ENCODE measurements at places on chromosomes 6 and 20. TPM values are rescaled to one million over a fixed set of nuclear protein-coding genes. Genes with fewer than 3 reads are reported as not detected.

DNA sequence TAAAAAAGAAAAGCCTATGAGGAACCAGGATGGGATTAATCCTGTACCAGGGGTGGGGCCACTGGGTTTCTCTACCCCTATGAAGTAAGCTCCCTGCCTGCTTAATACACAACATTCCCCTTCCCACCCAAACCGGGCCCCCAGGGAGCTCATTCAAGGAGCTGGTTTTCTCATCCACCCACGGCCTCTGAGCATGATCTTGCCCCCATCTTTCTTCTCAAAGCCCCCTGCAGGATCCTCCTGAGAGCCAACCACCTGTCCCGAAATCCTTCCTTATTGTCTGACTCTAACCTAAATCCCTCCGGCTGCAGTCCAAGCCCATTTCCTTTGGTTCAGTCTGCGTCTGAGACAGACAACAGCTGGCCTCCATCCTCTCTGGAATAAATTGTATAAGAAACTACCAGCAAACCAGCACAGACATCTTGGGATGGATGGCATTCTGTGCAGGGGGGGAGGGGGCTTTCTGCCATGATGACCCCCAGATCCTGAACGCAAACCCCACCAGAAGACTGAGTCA, 21.0 kb downstream of the KCNK5 start:
- H3K4me1 ChIP-seq: peaks cover 37% of the 10 kb centered on the region
- peak overlapping the region; percentile 2 for H3K4me3 ChIP-seq
- no peak overlapping the region for H3K27ac ChIP-seq
- peaks cover 16% of the 10 kb centered on the region for H3K36me3 ChIP-seq
- H3K27me3 ChIP-seq: no peaks in the 10 kb centered on the region

DNA sequence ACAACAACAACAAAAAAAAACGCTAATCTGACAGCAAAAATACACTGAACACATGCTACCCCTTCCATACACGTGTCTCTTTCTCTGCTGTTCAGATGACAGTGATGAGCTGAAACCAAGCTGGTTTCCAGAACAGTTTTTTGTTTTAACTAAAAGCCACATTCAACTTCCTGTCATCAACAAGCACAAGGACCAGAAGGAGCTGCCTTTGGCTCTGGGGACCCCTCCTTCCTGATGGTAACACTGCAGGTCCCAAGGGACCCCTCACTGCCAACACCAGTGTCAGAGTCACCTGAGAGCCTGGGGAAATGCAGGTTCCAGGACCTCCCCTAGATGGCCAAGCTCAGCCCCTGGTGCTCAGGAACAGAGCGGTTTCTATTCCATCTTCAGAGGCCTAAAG, 6.0 kb downstream of the CST7 start:
- no peak overlapping the region for H3K27ac ChIP-seq
- peak; percentile 22 for DNase-seq
- no peaks in the 10 kb centered on the region for H3K4me1 ChIP-seq
- no peak overlapping the region for H3K4me3 ChIP-seq

GRCh38 chr6:89596484-89596883, 42.1 kb downstream of the LYRM2 start:
- no peaks in the 10 kb centered on the region for H3K27me3 ChIP-seq
- H3K36me3 ChIP-seq: no peaks in the 10 kb centered on the region
- H3K4me3 ChIP-seq: no peak overlapping the region
- no peak overlapping the region for H3K27ac ChIP-seq
- DNase-seq: no peak

MYLK2 gene
- total RNA-seq: 0.57 TPM

GRCh38 chr6:54609981-54610380, 236.6 kb upstream of the FAM83B start:
- H3K27me3 ChIP-seq: no peaks in the 10 kb centered on the region
- H3K4me1 ChIP-seq: peaks cover 2% of the 10 kb centered on the region
- no peak overlapping the region for H3K27ac ChIP-seq
- no peaks in the 10 kb centered on the region for H3K36me3 ChIP-seq
- H3K4me3 ChIP-seq: no peak overlapping the region

DNA sequence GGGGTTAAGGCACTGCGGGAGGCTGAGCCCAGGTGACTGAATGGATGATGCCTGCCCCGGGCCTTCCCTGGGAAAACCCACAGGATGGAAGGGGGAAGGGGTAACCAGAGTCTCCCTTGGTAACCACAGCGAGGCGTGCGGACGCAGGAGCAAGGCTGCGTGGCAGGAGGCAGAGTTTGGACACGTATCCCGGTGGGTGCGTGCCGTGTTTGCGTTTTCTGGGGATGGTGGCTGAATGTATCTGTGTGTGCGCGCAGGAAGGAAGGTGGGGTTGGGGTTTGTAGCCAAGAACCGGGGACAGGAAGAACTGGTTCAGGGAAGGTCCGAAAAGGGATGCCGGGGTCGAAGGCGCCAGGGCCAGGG, 1.8 kb downstream of the MDGA1 start:
- peak overlapping the region; percentile 49 for H3K4me3 ChIP-seq
- H3K4me1 ChIP-seq: no peaks in the 10 kb centered on the region
- peaks cover 69% of the 10 kb centered on the region for H3K27me3 ChIP-seq
- H3K36me3 ChIP-seq: no peaks in the 10 kb centered on the region
- no peak for DNase-seq

TNFAIP3 gene
- total RNA-seq: 5.6 TPM

TP53TG5 gene
- not detected for total RNA-seq

GRCh38 chr20:37803438-37804307, 99.3 kb upstream of the VSTM2L start:
- H3K4me3 ChIP-seq: no peak overlapping the region
- H3K4me1 ChIP-seq: peaks cover 4% of the 10 kb centered on the region
- H3K36me3 ChIP-seq: peaks cover 5% of the 10 kb centered on the region

OPRL1 gene
- 0.90 TPM for total RNA-seq

DNA sequence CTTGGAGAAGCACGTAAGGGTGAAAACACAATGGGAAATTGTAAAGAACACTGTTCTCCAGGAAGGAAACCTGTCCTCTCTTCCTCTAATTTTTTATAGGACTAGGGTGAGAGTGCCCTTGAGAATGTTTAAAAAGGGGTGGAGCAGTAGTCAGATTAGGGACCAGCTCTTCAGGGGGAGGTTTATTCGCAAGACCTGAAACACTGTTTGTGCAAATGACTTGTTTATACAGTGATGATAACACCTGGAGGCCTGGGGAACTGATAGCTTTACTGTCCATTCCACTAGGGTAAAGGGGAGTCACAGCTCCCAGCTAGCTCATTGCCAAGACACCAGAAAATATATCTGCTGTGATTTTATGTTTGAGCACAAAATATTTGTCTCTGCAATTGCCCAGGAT, 8.1 kb upstream of the FUT9 start:
- H3K4me1 ChIP-seq: no peaks in the 10 kb centered on the region
- H3K27ac ChIP-seq: no peak overlapping the region
- no peak for DNase-seq
- H3K4me3 ChIP-seq: no peak overlapping the region
- no peaks in the 10 kb centered on the region for H3K36me3 ChIP-seq

DNA sequence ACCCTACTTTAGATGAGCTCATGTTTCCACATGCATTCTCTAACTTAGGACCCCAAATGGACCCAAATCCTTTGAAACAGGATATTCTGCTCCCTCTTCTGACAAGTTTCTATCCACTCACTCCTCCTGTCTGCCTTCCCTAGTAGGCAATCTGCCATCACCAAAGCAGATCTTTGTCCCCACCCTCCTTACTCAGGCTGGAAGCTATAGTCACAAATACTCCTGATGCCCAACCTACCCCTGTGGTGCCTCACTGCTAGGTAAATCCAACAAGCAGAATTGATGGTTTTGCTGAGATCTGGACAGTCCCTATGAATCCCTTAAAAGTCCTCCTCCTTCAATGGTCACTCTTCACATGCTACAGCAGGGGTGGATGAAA, 21.7 kb downstream of the ELOVL5 start:
- H3K27me3 ChIP-seq: no peaks in the 10 kb centered on the region
- peaks cover 5% of the 10 kb centered on the region for H3K4me1 ChIP-seq
- no peak overlapping the region for H3K4me3 ChIP-seq
- peaks cover 3% of the 10 kb centered on the region for H3K36me3 ChIP-seq

DNA sequence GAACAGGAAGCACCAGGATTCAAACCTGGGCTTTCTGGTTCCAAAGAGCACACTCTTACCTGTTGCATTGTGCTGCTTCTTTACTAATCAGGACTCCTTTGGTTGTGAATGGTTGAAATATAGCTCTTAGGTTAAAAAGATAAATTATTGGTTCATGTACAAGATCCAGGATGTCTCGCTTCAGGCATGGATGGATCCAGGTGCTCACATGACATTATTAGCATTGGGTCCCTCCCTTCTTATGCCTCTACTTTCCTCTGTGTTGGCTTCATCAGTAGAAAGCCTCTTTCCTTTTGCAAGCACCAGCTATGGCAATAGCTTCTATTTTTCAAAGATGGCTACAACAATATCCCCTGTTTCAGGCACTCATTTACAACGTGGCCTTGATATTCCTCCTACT, 217.7 kb upstream of the SULF2 start:
- H3K4me3 ChIP-seq: no peak overlapping the region
- peaks cover 5% of the 10 kb centered on the region for H3K36me3 ChIP-seq
- DNase-seq: no peak
- H3K4me1 ChIP-seq: peaks cover 7% of the 10 kb centered on the region

GRCh38 chr6:33161354-33162331, 30.6 kb downstream of the COL11A2 start:
- no peak overlapping the region for H3K27ac ChIP-seq
- H3K4me3 ChIP-seq: peak overlapping the region; percentile 80
- DNase-seq: peak; percentile 78
- no peaks in the 10 kb centered on the region for H3K36me3 ChIP-seq

MAFB gene
- total RNA-seq: 1.0 TPM

- peaks cover 65% of the 10 kb centered on the region for H3K36me3 ChIP-seq
- DNase-seq: no peak
- no peak overlapping the region for H3K27ac ChIP-seq
- no peaks in the 10 kb centered on the region for H3K27me3 ChIP-seq
Observed at GRCh38 chr20:62318400-62319345, 15.9 kb downstream of the ADRM1 start.

VSX1 gene
- total RNA-seq: not detected

DNA sequence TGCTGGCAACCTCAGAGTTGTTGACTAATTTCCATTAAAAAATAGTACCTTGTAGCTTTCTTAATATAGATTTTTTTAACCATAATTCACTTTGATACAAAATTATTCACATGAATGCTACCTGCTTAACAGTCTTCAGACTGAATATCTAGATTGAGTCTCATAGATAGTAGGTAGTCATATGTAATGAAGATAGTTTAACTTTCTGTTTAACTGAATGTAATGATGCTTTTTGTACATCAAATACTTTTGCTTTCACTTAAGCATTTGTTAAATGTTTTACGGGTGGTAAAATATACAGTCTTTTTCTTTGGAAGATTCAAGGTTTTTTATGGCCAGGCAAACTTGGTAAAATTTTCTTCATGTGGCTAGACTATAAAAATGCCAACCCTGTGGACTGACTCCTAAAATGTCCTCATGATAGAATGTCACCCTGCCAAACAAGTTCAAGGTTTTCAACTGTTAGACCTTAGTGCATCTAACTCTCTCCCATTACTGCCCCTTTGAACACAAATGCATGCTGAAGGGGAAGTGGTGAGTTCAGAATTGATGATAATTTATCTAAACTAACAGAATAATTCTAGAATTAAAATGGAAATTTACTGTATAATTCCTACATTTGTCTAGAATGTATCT, 16.4 kb downstream of the TBPL1 start:
- H3K36me3 ChIP-seq: no peaks in the 10 kb centered on the region
- no peak overlapping the region for H3K27ac ChIP-seq
- peaks cover 3% of the 10 kb centered on the region for H3K4me1 ChIP-seq
- DNase-seq: no peak

DNA sequence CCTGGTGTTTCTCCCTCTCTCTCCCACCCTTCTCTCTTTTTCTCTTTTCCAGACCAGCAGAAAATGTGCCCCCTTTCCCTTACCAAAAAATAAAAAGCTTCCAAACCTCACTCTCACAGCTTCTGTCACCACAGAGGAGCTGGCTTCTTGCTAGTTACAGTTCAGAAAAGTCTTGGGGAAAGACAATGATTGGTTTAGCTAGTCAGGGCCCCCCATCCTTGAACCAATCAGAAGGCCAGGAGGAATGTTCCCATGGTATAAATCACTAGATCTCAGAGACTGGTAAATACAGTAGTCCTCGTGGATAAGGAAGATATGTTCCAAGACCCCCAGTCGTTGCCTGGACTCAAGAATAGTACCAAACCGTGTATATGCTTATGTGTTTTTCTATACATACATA, 231.1 kb upstream of the TAB2 start:
- no peak overlapping the region for H3K4me3 ChIP-seq
- no peaks in the 10 kb centered on the region for H3K36me3 ChIP-seq
- no peak overlapping the region for H3K27ac ChIP-seq
- no peaks in the 10 kb centered on the region for H3K27me3 ChIP-seq
- H3K4me1 ChIP-seq: no peaks in the 10 kb centered on the region

DNA sequence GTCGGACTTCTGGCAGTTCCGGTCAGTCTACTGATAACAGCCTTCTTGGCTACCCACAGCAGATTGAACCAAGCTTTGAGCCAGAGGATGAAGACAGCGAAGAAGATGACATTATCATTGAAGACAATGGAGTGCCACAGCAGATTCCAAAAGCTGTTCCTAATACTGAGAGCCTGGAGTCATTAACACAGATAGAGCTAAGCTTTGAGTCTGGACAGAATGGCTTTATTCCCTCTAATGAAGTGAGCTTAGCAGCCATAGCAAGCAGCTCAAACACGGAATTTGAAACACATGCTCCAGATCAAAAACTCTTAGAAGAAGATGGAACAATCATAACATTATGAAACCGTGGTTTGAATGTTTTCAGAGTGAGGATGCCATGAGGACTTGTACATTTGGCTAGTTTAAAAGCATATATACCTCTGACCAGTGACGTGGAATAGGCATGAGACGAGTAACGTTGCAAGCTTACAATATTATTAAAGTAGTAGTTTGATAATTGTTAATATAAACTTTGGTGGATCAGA, 18.8 kb downstream of the PARD6B start:
- H3K27me3 ChIP-seq: no peaks in the 10 kb centered on the region
- no peak overlapping the region for H3K4me3 ChIP-seq
- DNase-seq: no peak
- no peak overlapping the region for H3K27ac ChIP-seq
- H3K36me3 ChIP-seq: peaks cover 16% of the 10 kb centered on the region
- no peaks in the 10 kb centered on the region for H3K4me1 ChIP-seq

- no peaks in the 10 kb centered on the region for H3K27me3 ChIP-seq
- DNase-seq: no peak
- no peaks in the 10 kb centered on the region for H3K4me1 ChIP-seq
- H3K4me3 ChIP-seq: no peak overlapping the region
- H3K36me3 ChIP-seq: peaks cover 9% of the 10 kb centered on the region
Observed at GRCh38 chr6:109253366-109253765, 128.9 kb downstream of the CD164 start.

DNA sequence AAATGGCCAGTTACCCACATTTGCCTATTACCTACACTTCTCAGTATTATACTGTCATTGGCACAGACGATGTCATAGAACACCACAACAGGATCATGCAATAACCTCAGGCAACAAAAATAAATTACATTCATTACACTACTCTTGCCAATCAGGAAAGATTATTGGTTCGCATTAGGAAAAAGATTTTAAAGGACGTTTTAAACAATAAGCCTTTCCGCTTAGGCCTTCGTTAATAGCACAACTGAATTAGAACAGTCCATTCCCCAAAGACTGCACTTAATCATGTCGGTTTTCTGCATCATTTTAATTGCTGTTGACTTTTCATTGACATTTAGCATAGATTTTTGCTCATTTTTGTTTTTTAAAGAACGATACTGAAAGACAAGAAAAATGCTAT, 912 bp upstream of the SENP6 start:
- no peaks in the 10 kb centered on the region for H3K27me3 ChIP-seq
- H3K4me3 ChIP-seq: peak overlapping the region; percentile 68
- peaks cover 10% of the 10 kb centered on the region for H3K36me3 ChIP-seq
- no peak for DNase-seq

- DNase-seq: no peak
- no peak overlapping the region for H3K4me3 ChIP-seq
- H3K4me1 ChIP-seq: peaks cover 2% of the 10 kb centered on the region
- no peaks in the 10 kb centered on the region for H3K27me3 ChIP-seq
- H3K27ac ChIP-seq: no peak overlapping the region
Observed at GRCh38 chr6:47743744-47744143, 38.1 kb upstream of the OPN5 start.

Data from H9 (cell line).